ENCODE measurements at places on chromosomes 6 and 20.

DNA sequence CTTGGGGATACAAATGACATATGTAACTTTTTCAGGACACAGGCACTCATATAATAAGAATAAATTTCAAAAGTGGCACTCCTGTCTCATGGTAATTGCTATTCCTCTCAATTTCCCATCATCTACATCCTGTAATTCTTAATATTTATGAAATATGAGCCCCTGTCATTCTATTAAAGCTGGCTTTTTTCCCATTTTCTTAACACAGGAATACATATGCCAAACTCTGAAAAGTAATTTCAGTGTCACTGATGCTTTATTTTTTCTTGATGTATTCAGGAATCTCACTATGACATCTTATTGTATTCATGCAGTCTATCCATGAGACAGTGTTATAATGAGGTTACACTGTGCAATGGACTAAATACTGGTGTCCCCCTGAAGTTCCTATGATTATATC, 24.3 kb upstream of the FKBP1C start:
- no peak for DNase-seq

DNA sequence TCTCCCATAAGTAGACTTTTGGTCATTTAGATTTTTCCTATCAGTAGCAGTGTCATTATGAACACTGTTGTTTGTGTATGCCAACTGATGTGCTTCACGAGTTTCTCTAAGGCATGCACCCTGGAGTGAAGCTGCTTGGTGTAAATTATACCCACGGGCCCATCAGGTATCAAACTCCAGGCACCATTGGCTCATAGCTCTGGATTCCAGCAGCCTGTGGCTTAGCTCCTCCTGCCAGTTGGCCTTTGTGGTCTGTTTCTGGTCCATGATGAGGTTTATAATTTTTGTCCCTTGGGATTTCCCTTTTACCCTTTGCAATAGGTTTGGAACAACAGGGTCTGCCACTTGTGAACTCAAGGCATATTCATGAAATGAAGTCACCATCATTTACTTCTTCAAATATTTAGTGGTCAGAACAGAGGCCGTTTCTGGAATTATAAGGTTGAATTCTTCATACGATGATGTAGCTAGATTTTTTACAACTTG, 350.5 kb downstream of the PRL start:
- no peak for DNase-seq

DNA sequence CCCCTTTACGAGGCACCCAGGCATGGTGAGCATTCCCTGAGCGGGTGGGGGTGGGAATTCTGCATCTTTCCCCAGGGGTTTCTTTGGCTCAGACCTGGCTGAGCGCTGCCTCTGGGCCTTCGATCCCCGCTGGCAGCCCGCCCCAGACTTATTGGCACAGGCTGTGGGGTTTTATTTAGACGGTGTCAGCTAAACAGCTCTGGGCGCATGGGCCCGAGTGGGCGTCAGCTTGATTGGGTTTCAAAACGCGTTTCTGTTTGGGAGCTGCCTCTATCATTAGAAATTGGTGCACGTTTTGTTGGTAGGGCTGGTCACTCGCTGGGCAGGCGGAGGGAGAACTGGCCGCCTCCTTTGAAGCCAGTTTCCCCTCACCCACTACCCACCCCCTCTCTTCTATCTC, 21.0 kb downstream of the PMEPA1 start:
- DNase-seq, result no peak

DNA sequence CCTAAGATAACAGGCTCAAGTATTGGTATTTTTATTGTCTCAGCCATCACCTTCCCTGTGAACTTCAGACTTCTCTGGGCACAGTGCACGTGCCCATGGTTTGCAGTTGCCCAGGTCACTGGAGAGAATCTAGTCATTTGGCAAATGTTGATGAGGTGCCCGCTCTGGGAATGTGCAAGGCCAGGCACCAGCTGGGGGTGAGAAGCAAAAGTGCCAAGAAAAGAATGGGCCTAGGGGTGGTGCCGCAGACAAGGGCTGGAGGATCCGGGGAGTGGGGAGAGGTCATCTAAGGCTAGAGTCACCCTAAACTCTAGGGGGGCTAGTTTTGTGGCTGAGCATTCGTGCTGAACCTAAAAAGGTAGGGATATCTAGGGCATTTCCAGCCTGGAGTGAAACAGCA, 57.0 kb upstream of the VSTM2L start:
- no peak for DNase-seq

- DNase-seq, result no peak
Observed at GRCh38 chr20:23331450-23332350, 18.9 kb upstream of the NXT1 start.

- DNase-seq, result no peak
Observed at GRCh38 chr20:11727708-11728107, 190.0 kb upstream of the BTBD3 start.

DNA sequence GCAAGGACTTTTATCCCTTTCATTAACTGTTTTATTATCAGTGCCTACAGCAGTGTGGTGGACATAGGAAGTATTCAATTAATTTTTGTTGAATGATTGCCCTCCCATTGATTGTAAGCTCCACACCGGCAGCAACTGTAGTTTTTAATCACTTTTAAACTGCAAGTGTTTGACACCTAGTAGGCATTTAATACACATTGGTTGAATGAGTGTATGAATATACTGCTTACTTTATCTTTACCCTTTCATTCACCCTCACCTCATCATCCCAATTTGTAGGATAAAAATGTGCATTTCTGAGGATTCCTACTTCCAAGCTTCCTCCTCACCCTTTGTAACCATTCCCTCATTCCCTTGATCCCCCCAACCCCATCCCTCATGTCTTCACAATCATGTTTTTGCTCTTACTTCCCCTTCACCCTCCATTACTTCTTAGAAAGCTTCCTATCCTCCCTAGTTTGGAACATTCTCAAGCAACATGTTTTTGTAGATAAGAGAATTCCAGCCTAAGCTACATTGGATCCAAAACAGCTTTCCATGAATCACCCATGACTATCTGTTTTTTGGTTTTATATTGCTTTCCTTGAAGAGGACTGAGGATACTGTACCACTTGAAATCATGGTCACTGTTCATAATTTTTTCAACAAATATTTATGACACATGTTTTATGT, 955 bp upstream of the SLC26A8 start:
- no peak for DNase-seq

- no peak for DNase-seq
Observed at GRCh38 chr6:45756606-45757005, 259.1 kb downstream of the CLIC5 start.

- DNase-seq, result no peak
Observed at GRCh38 chr6:82616386-82617028, 252.9 kb downstream of the TPBG start.

DNA sequence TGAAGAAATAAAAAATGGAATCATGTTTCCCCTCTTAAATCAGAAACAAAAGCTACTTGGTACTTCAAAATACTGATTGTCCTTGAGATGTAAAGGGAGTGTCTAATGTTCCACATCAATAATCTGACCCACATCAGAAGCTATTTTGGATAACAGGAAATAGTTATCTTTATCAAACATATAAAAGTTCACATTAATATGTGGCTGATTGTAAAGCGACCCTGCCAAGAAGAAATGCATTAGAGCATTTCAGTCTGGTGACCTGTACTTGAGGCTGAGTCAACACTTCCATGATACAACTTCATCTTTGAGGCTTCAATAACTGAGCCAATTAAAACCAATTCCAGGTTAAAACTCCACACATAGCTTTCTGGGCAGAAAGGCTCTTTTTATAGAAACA, 31.8 kb downstream of the SYNE1 start:
- no peak for DNase-seq

- no peak for DNase-seq
Observed at GRCh38 chr6:33607784-33608161, 13.3 kb upstream of the ITPR3 start.
